Anterior cingulate cortex (tissue), 58 donors: ENCODE measurements at places on chromosomes 16 and 17.

- no peak for DNase-seq
Observed at GRCh38 chr16:86126891-86127290, 227.9 kb downstream of the IRF8 start.

GRCh38 chr17:31595076-31595475, 203.6 kb downstream of the RAB11FIP4 start:
- no peak for DNase-seq

GRCh38 chr16:4795181-4795827, at the start of gene SMIM22:
TSS of gene SMIM22 (plus strand) at chr16:4795369. CDS start at chr16:4795735, 366 bp downstream.
- DNase-seq, result no peak

GRCh38 chr17:66684731-66685130, 150.2 kb upstream of the CACNG5 start:
- DNase-seq, result no peak

- DNase-seq, result no peak
Observed at GRCh38 chr16:1859650-1860049, 12.3 kb downstream of the MEIOB start.

DNA sequence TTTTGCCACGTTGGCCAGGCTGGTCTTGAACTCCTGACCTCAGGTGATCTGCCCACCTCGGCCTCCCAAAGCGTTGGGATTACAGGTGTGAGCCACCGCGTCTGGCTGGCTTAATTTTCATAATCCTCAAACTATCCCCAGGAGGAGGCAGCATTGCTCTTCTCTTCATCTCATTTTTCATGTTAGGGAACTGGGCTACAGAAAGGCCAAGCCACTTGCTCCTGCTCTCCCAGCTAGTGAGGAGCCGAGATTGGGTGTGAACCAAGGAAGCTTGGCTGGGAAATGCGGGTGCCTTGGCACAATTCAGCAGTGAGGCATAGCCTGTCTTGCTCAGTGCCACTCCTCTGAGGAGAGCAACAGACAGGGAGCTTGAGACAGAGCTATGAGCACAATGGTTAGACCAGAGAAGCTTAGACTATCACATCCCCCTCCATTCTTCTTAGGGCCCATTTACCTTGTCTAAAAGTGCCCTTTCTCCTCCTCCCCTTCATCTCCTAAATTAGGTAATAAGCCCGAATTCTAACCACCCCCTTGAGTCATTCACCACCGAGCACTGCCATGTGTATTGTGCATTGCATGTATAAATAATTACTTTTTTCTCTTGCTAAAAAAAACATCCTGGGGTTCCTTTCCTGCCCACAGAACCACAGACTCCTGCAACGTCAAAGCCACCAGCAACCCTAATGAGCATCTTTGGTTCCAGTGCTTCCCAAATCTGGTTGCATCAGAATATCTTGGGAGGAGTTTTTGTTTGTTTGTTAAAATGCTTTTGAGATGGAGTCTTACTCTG, 20.0 kb upstream of the KIF19 start:
- DNase-seq, result no peak
